ENCODE measurements at places on chromosomes 1 and 21.

DNA sequence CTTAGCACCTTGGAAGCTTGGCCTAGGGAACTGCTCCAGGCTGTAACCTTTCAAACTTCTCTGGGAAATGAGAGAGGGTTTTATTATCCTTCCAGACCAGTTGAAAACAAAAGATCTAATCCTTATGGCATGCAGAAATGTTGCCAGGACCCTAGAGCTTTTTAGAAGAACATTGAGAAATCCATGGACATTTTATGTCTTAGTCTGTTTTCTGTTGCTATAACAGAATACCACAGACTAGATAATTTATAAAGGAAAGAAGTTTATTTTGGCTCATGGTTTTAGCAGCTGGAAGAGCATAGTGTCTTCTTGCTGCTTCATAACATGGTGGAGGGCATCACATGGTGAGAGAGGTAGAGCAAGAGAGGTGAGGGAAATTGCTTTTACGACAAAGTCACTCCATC lies 25.8 kb downstream of the OSBPL9 start:
- DNase-seq: no peak

GRCh38 chr1:151553659-151554058 lies 13.6 kb downstream of the TUFT1 start:
- DNase-seq: no peak

DNA sequence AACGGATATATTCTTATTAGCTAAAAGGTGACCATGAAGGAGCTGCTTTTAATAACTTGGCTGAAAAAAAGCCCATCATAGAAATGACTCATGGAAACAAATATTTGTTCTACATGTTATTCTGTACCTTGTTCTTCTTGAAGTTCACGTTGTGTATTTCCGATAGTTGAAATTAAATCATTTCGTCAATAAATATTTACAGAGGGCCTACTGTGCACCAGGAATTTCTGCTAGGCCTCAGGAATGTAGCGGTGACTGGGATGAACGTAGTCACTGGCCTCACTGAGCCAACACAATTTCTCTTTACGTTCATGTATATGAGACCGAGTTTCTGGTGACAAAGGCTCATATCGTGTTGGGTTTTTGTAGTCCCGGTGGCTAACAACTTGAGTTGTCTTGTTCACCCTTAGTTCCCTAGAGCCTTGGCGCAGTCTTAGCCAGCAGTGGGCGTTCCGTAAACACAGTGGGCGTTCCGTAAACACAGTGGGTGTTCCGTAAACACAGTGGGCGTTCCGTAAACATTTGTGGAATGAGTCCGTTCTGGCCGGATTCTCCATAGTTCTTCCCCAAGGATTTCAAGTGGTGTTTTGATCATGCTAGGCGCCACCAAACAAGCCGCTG lies 53.2 kb upstream of the VAMP3 start:
- DNase-seq: no peak

DNA sequence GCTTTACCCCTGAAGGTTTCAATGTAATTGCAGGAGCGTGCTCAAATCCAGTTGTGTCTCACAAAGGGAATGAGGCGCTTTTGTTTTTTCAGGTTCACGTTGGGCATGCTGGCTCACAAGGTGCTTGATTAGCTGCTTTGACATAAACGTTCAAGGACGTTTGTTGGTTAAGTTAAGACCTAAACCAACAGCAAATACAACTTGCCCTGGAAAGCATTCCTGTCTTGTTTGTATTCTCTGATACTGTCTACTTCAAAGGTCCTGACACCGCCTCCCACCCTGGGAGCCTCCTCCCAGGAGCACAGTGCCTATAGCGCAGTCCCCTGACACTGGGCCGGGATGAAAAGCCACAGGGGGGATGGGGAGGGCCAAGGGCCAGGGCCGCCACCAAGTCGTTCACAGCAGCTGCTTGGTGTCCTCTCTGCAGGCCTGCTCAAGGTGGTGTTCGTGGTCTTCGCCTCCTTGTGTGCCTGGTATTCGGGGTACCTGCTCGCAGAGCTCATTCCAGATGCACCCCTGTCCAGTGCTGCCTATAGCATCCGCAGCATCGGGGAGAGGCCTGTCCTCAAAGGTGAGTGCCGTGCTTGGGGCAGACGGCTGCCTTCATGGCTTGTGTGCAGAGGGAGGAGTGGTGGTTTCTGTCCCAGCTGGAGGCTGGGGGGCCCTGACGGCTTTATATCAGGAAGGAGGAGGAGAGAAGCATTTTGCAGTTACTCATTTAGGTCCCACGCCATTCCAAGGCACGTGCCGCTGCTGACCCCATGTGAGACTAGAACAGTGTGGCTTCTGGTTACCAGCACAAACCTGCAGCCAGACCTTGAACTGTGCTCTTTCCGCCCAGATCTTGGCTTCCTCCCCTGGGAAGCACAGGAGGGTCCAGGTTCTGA lies 6.1 kb downstream of the FAM3B start:
- no peak for DNase-seq
